ENCODE measurements at places on chromosomes 12 and 14. TPM values are rescaled to one million over a fixed set of nuclear protein-coding genes. Genes with fewer than 3 reads are reported as not detected.

PLEKHD1 gene
- 0.05 TPM for total RNA-seq

LRRK2 gene
- total RNA-seq = 0.80 TPM

KRT74 gene
- total RNA-seq = not detected

DNA sequence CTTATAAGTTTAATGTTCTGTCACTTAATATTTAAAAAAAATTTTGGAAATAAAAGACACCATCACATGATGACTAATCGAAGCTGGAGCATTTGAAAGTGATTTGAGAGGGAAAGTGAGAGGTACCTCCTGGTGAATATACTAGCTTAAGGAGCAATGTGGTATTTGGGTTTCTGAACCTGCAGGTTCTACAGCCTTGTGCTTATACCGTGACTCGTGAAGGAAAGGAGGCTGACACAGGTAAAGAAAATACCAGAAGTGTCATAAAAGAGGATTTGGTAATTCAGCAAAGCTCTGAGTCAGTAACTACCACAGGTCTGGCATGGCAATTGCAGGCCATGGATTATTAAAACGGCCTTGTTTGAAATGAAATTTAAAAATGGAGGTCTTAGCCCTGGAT lies 151.0 kb downstream of the SLC38A4 start:
- no peak overlapping the region for H3K27ac ChIP-seq
- no peak for DNase-seq
- peaks cover 5% of the 10 kb centered on the region for H3K36me3 ChIP-seq
- H3K4me1 ChIP-seq = peaks cover 6% of the 10 kb centered on the region
- H3K4me3 ChIP-seq = no peak overlapping the region

GRCh38 chr12:62731055-62731820 lies 203.7 kb downstream of the PPM1H start:
- no peak overlapping the region for H3K4me3 ChIP-seq
- DNase-seq = no peak
- H3K4me1 ChIP-seq = peaks cover 13% of the 10 kb centered on the region

- peaks cover 47% of the 10 kb centered on the region for H3K36me3 ChIP-seq
- H3K4me3 ChIP-seq = no peak overlapping the region
- DNase-seq = no peak
- H3K27ac ChIP-seq = no peak overlapping the region
These were observed 29.4 kb upstream of the GALNT8 start for GRCh38 chr12:4690760-4691159.

GRCh38 chr14:75459099-75459741 lies 31.4 kb downstream of the JDP2 start:
- peak; percentile 67 for DNase-seq
- H3K4me1 ChIP-seq = peaks cover 17% of the 10 kb centered on the region
- H3K4me3 ChIP-seq = no peak overlapping the region

GRCh38 chr14:89493877-89494634 lies 77.0 kb upstream of the FOXN3 start:
- H3K4me1 ChIP-seq = no peaks in the 10 kb centered on the region
- H3K4me3 ChIP-seq = no peak overlapping the region
- H3K27ac ChIP-seq = no peak overlapping the region
- no peaks in the 10 kb centered on the region for H3K36me3 ChIP-seq
